ENCODE measurements at places on chromosomes 11 and 22.
A peak's percentile ranks its signal among the peaks of the same experiment; 100 is the strongest.

- DNase-seq, result no peak
These were observed 119.9 kb downstream of the MIAT start for GRCh38 chr22:26777156-26777801.

- DNase-seq, result no peak
These were observed 8.4 kb downstream of the LINC01488 start for GRCh38 chr11:69489746-69490365.

DNA sequence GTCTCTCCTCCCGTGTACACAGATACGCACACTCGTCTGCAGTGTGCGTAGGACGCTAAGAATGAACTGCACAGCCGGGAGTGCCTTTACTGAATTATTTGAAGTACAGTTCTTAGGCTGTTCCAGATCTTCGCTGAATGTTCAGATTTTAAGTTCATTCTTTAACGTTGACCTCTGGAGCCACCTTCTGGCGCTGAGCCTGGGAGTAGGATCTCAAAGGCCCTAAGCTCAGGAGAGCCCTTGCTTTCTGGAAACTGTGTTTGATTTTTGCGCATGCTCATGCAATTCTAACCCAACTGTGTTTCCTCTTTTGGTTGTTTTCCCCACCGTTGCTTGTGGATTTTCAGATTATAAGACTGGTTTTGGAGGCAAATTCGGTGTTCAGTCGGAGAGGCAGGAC is 22.8 kb downstream of the CTTN start:
- no peak for DNase-seq

GRCh38 chr11:17382046-17382728 is 6.3 kb downstream of the KCNJ11 start:
- no peak for DNase-seq

DNA sequence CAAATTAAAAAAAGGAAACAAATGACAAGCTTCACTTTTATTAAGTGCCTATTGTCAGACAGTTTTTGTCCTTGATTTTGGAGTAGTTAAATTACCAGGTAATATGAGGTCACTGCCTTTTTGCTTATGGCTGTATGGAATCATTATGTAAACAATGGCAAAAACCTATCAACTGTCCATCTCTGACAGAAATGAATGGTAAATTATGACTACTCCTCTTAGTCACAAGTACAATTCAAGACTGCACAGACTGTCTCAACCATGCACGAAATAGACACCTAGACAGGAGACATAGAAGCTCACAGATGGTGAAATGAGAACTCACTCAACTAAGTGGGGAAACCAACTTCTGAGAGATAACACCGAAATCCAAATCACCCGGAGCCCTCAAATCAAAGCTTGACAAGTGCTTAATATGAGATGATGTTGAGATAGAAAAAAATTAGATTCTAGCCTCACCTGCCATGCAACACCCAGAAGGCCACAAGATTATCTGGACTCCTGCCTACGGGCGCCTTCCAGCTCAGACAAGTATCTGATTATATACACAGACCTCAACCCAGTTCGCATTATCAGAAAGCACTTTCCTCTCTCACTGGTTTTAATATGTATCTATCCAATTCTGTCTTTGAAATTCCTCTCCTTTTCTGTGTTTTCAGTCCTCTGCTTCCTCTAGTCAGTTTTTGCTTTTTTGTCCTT is 199.3 kb downstream of the CADM1 start:
- DNase-seq, result no peak

DNA sequence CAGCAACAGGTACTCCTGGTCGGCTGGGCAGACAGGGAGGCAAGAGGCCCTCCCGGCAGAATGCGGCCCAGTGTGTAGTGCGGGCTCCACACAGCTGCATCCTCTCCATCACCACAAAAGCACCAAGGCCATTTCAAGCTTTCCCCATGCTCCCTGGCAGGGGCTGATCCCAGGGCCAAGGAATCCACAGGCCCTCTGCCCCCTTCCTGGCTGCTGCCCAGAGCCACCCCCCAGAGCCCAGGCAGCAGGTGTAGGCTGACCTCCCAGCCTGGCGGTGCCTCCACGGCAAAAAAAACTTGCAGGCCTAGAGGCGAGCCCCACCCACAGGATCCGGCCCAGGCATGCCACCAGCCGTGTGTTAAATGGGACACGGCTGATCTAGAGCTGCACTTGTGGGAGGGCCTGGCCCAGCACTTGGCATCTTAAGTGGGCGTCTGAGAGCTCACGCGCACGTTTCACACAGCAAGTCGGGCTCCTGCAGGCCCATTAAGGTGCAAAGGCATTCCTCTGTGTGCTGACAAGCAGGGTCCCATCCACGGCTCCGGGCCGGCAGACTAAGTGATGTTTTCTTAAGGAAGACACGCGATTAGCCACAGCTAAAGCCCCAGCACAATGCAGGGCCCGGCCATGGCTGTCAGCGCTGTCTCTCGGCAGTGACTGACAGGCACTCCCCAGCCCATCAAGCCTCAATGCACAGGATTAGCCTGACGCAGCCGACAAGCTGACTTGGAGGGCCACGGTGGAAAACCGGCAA is 19.8 kb upstream of the GNB1L start:
- DNase-seq, result peak; percentile 10

DNA sequence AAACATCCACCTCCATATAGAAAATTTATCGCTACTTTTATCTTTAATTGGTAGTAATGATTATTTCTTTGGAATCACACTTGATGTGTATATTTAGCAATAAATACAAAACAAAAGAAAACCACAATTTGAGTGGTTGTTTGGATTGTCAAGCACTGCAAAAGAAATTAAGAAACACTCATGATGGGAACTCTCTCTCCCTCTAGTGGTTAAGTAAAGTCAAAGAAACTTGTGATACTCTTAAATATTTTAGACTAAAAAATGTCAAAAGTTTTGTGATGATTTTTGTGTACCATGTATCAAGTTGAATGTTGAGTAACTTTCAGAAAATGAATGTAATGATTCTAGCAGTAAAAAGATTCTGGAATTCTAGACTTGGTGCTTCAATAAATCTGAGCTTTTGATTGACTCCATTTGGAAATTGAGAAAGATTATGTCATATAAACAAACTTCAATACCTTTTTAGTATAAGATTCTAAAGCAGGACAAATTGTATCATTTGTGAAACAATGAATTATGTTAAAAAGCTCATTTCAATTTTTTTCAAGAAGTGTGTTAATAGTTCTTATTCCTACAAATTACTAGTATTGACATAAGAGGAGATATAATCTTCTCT is 20.8 kb downstream of the MUC15 start:
- DNase-seq, result no peak

DNA sequence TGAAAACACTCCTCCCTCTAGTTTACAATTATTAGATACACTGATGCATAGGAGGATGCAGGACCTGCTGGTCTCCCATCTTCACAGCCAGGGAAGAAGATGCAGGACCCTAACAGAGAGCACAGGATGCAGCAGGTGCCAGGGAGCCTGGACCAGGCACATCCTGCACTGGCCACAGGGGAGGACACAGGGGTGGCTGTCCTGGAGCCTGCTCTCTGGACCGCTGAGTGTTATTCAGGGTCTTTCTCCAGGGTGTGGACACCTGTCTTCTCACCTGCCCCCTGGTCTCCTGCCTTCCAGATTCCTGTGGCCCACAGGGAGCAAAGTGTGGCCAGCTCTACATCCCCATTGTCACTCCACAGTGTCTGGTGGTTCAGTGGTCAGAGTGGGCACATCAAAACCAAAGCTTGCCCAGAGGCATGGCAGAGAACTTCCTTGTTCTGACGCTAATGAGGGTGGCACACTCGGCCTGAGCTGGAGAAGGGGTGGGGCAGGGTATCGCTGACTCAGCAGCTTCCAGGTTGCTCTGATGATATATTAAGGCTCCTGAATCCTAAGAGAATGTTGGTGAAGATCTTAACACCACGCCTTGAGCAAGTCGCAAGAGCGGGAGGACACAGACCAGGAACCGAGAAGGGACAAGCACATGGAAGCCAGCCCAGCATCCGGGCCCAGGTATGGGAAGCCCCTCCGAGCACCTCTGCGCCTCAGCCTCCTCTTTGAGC is at the start of gene APOBEC3A:
Gene APOBEC3A, plus strand, starts transcription at position 564 of the 725 bp plus-strand sequence. Its CDS starts 83 bp downstream, at position 647.
- DNase-seq, result no peak

GRCh38 chr11:119728211-119728626 is 781 bp downstream of the NECTIN1 start:
- no peak for DNase-seq

DNA sequence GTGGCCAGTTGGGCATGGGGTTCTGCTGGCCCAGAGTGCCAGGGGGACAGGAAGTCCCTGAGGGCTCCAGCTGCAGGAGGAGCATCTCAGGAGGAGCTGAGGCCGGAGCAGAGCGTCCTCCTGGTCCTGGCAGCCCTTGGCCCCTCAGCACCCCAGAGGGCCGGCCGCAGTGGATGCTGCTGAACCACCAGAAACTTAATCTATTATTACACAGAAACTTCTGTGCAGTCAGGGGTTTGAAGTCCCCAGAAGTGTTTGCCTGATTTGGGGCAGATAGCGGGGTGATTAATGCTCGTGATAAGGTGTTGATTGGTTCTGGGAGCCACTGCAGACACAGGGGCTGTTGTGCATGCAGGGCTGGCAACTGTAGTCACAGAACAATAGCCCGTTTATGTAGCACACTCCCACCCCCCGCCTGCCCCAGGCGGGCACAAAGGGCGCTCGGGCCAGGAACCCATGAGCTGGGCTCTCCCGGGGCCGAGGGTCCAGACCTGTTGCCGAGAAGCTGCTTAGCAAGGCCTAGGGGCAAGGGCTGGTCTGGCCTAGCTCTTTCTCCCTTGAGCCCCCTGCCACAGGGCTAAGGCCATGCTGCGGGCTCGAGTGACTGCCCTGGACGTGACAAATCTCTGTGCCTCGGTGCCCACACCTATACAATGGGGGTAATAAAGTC is 29.0 kb upstream of the KCNQ1OT1 start:
- DNase-seq, result no peak

DNA sequence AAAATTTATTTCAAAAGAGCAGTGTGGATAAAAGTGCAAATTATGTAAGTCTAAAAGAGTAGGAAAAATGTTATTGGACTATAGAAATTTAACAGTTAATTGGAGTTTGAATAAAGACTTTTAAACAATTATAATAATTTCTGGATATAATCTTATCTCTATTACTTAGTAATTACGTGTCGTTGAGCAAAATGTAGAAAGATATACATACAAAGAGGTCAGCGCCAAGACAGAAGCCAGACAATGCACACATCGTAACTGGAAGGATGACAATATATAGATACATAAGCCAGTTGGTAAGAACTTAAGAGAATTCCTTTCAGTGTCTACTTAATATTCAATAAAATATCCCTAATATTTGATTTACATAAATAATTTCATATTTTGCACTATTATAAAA is 157.0 kb downstream of the LUZP2 start:
- no peak for DNase-seq

DNA sequence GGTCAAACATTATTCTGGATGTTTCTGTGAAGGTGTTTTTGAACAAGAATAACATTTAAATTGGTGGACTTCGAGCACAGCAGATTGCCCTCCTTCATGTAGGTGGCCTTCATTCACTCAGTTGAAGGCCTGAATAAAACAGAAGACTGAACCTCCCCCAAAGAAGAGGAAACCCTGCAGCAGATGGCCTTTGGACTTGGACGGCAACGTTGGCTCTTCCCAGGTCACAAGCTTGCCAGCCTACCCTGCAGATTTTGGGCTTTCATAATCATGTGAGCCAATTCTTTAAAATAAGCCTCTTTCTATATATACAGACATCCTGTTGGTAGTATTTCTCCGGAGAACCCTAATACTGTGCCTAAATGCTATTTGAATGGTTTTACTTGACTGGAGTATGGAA is 432.2 kb upstream of the NARS2 start:
- no peak for DNase-seq

DNA sequence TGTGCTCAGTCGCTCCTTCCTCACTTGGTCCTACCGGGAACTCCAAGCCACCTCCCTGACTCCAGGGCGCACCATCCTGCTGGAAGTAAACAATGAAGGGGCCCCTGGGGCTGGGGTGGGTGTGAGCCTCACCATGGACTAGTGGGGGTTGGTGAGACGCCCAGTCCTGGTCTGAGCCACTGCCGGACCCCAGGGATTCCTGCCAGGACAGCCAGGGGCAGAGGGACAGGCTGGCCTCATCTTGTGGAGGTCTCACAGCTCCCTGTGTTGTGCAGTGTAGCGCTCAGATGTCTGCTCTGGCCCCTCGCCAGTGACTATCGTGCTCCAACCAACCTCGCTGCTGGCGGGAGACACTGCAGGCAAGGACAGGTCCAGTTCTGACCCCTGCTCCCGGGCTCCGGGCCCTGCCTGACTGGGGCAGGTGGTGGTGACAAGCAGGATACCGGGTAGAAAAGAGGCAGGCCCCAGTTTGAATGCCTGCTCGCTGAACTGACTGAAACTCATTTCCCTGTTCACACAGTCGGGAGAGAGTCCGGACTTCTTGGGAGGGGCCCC is 1021.4 kb downstream of the BRD1 start:
- DNase-seq, result no peak

GRCh38 chr11:93668171-93668570 is 6.7 kb downstream of the CEP295 start:
- no peak for DNase-seq

DNA sequence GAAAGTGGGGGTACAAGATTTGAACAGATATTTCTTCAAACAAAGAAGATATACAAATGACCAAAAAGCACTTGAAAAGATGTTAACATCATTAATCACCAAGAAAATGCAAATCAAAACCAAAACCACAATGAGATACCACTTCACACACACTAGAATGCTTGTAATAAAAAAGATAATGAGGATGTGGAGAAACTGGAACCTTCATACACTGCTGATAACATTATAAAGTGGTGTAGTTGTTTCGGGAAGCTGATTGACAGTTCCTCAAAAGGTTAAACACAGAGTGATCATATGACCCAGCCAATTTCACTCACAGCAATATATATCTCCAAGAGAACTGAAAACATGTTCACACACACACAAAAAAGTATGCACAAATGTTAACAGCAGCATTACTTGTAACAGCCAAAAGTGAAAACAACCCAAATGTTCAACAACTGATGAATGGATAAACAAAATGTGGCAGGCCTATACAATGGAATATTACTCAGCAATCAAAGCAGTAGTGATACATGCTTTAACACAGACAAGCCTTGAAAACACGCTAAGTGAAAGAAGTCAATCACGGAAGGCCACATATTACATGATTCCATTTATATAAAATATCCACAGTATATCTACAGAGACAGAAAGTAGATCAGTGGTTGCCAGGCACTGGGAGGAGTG is 15.1 kb downstream of the PITPNB start:
- DNase-seq, result peak; percentile 6

DNA sequence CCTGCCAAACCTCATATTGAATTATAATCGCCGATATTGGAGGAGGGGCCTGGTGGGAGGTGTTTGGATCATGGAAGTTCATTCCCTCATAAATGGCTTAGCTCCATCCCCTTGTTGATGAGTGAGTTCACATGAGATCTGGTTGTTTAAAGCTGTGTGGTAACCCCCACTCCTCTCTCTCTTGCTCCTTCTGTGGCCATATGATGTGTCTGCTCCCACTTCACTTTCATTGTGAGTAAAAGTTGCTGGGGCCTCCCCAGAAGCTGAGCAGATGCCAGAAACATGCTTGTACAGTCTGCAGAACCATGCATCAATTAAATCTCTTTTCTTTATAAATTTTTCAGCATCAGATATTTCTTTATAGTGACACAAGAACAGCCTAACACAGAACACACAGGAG is 929.0 kb upstream of the FAT3 start:
- no peak for DNase-seq

GRCh38 chr11:73521621-73522020 is 76.3 kb downstream of the FAM168A start:
- DNase-seq, result no peak
